DMS79 treated with DMSO at 0.1 percent for 48 hours (cell line): ENCODE measurements at places on chromosomes 12 and 14.

DNA sequence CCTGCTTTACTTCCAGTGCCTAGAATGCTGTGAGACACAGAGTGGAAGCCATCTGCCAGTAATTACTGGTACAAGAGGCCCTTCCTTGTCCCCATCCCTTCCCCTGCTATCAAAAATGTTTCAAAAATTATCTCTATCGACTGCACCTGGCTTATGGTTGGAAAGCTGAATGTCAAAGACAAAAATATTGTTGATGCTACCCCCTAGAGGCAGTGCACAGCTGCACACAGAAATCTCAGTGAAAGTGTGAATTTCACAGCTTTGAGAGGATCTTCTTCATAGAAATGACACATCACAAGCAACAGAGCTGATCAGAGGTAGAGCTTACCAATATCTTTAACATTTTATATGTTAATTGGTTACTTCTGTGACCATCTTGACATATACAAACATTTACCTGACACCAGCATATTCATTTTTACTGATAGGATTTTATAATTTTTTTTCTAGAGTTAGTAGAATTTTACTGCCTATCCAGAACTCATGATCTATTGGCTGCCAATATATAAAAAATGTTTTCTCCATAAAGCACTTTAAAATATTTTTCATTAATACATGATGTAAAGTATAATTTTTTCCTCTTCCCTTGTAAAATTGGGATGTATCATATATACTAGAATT lies 138.0 kb downstream of the AACS start:
- no peak for DNase-seq

DNA sequence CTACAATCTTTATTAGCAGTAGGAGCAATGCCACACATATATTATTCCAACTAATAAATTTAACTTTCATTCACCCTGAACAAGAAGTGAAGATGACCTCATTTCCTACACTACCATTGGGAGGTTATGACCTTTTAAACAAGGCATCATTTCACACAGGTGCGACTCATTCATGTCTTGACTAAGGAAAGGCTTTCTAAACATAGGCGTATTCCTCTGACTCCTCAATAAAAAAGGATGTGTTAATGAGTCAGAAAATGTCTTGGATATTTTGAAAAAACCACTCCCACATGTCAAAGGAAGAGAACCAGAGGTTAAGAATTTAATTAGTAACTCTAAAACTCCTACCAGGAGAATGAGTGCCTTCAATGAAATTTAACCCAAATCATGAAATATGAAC lies 115.2 kb downstream of the PRICKLE1 start:
- DNase-seq = no peak

DNA sequence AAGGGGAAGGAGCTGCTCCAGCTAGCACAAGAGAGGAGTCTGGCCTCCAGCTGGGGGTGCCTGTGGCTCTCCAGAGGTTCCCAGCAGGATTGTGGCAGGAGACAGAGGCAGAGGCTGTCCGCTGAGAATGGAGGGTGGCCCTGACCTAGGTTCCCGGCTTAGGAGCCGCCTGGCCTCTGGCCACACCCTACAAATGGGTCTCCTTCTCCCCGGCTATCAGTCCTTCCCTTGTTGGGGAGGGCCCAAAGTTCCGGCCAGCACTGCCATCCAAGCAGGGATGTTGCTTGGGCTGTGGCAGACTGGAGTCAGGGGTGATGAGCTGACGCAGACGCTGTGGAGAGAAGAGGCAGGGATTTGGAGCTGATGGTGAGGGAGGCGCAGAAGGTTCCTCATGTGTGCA lies 23.1 kb downstream of the SLC6A12 start:
- DNase-seq = no peak

GRCh38 chr12:2169940-2170339 lies 117.2 kb downstream of the CACNA1C start:
- DNase-seq = no peak

- DNase-seq = no peak
Observed at GRCh38 chr12:132075714-132076553, 68.2 kb downstream of the DDX51 start.
